ENCODE measurements at places on chromosomes 7 and 10.

DNA sequence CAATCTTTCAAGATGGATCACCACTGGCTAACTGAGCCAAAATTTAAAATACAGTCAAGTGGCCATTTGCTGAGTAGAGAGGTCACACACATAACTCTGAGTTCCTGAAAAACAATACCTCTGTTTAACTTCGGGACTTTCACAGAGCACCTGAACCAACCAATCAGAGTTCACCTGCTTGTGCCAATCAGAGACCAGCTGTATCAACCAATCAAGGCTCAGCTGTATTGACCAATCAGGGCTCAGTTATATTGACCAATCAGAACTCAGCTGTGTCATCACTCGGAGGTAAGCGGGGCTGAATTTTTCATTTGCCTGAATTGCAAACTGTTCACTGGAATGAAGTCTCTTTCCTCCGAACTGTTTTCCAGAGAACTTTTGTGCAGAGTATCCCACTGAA, 10.0 kb upstream of the CPXM2 start:
- no peak for DNase-seq

- DNase-seq: no peak
These were observed 59.7 kb downstream of the PROSER2 start for GRCh38 chr10:11882646-11883375.

DNA sequence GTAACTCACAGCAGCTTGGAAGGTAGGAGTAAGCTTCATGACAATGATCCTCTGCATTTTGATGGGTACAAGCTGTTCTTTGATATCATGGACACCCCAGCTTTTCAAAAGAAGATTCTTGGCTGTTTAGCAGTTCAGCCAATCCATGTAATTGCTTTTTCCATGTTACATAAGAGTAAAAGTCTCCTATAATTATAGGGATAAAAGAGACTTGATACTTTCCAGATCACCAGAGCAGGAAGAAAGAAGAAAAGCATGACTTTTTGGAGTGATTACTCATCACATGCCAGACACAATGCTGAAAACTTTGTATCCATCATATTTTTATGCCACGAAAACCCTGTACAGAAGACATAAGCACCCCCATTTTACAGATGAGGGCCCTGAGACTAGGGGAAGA, 1049.7 kb downstream of the NRG3 start:
- no peak for DNase-seq

- DNase-seq: no peak
These were observed 6.2 kb downstream of the SFR1 start for GRCh38 chr10:104128214-104128613.

- DNase-seq: no peak
These were observed 185.8 kb upstream of the PRSS1 start for GRCh38 chr7:142563470-142563869.

All from stimulated activated CD8-positive, alpha-beta memory T cell treated with anti-CD3 and anti-CD28 coated beads, Interleukin-2, amount 100 ng/mL, for 1 hour (primary cell).